GM12878 (cell line): ENCODE measurements at places on chromosomes 13 and 19. TPM values are rescaled to one million over a fixed set of nuclear protein-coding genes. Genes with fewer than 3 reads are reported as not detected.

DNA sequence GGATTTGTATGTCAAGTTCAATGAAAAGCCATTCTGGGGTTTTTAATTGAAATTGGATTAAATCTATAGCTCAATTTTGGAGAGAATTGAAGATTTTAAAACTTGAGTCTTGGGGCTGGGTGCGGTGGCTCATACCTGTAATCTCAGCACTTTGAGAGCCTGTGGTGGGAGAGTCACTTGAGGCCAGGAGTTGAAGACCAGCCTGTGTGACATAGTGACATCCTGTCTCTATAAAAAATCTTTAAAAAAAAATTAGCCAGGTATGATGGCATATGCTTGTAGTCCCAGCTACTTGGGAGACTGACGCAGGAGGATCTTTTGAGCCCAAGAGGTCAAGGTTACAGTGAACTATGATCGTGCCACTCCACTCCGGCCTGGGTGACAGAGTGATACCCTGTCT is 41.2 kb downstream of the VAV1 start:
- DNase-seq, result no peak

PALM gene
- polyA plus RNA-seq, result 0.09 TPM in 1 of 2 replicates, not detected in the other

OR4F17 gene
- not detected in 2 replicates for polyA plus RNA-seq

DNA sequence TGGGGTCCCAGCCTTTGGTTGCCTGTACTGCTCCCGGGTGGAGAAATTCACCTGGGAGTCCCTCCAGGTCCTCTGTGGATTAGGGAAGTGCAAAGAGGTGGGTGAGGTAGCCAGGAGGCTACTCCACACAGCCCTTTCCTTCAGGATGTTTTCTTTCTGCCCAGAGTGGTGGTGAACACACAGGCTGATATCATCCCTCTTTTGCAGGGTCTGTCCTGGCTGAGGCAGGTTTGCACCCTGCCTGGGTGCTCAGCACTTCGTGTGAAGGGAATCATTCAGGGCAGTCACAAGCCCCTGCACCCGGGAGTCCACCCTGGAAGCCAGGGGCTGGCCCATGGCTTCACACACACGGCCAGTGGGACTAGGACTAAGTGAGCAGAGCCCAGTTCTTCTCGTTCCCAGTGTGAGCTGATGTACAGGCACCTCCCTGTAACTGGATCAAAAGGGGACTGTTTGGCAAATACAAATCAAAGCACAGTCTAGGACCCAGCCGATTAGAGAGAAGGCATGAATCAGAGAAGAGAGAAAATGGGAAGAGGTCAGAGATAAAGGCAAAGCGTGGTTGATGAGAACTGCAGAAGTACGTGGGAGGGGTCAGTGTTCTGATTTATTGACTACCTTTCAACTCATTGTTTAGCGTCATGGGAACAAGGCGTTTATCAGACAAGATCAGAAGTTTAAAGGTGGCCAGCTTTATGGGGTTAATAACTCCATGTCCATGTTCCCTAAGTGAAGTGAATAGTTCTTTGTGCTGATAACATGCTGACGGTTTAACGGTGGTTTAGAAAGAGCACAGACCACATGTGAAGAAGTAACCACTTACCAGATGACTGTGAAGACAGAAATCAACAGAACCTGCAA is 30.4 kb upstream of the SPATA13 start:
- DNase-seq, result no peak

TNFSF13B gene
- 15.5 and 23.7 TPM in 2 replicates for polyA plus RNA-seq

- DNase-seq, result no peak
Observed at GRCh38 chr19:17762505-17763229, 11.4 kb downstream of the FCHO1 start.

GRCh38 chr13:70585109-70585508 is 476.9 kb upstream of the KLHL1 start:
- no peak for DNase-seq

- DNase-seq, result no peak
Observed at GRCh38 chr13:96809366-96810096, 184.7 kb downstream of the OXGR1 start.

LRCH1 gene
- polyA plus RNA-seq, result 7.9 and 10.3 TPM in 2 replicates

GRCh38 chr19:55112246-55112776 is 5.1 kb downstream of the PPP1R12C start:
- no peak for DNase-seq

DNA sequence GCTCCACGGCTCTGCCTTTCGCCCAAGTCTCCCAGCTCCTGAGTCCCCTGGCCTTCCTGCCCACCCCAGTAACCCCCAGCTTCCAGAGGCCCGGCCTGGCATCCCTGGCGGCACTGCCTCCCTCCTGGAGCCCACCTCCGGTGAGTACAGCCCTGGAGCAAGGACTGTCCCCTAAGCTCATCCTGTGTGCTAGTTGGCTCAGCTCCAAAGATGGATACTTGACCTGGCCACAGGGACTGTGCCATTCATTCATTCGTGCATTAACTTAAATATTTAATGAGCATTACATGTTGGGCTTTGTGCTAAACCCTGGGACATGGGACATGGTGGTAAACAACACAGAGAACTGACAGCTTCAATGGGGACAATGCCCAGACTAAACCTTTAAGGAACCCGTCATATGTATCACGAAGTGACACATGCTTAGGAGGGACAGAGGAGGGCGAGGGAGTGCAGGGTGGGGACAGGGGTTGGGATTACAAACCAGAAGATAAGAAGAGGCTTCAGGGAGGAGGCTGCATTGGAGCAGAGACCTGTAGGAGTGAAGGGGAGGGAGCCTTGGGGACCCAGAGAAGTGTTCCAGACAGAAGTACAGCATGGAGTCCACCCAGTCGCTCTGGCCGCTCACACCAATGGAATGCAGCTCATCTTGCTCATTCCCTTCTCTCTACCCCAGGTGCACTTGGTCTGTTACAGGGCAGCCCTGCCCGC is 6.9 kb upstream of the OVOL3 start:
- DNase-seq, result no peak

ZNF135 gene
- polyA plus RNA-seq, result not detected in 2 replicates

- no peak for DNase-seq
Observed at GRCh38 chr19:782878-783668, 14.2 kb upstream of the PTBP1 start.

DNA sequence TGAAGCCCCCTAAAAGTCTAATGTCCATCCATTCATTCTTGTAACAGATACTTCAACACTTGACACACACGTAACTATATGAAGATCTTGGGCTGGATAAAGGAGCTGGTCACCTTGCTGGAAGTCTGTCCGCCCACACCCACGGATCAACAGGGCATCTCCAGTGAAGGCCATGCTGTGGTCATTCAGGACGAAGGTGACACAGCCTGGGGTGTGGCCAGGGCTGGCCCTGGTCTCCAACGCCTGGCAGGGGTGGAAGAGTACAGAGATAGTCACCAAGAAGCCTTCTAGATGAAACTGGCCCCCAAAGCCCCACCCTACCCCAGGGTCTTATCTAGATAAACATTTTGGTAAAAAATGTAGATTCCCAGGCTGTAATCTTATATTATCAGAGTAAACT is 6.8 kb upstream of the PHLDB3 start:
- DNase-seq, result no peak

DIAPH3 gene
- polyA plus RNA-seq, result 22.8 and 25.2 TPM in 2 replicates

- DNase-seq, result no peak
Observed at GRCh38 chr19:50644315-50644915, 4.7 kb upstream of the SYT3 start.

DNA sequence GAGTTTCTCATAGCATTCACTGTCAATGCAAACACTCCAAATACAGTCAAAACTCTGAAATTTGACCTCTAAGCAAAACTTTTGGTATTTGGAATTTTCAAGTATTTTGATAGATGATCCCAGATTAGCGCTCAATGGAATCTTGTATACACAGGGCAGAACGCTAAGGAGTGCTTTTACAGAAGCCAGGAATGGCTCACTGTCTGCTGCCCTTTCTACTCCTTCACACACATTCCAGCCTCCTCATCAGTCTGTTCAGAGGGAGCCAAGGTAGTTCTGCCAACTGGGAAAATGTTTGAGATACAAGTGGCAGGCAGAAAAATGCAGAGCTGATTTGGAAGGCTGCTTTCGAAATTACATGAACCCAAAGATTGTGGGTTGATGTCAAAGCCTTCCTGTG is 4.4 kb upstream of the STARD13 start:
- DNase-seq, result no peak

KLK8 gene
- polyA plus RNA-seq, result not detected in 2 replicates
